ENCODE measurements at places on chromosomes 16 and 17. TPM values are rescaled to one million over a fixed set of nuclear protein-coding genes. Genes with fewer than 3 reads are reported as not detected.
A peak's percentile ranks its signal among the peaks of the same experiment; 100 is the strongest.

CACNG1 gene
- polyA plus RNA-seq, result 0.25 TPM

KRT25 gene
- polyA plus RNA-seq, result 0.75 TPM

TOP2A gene
- 68.4 TPM for polyA plus RNA-seq

IL34 gene
- 16.9 TPM for polyA plus RNA-seq

TSPOAP1 gene
- polyA plus RNA-seq, result 17.2 TPM

MILR1 gene
- polyA plus RNA-seq, result 6.2 TPM

PRAC2 gene
- polyA plus RNA-seq, result not detected

UMOD gene
- polyA plus RNA-seq, result not detected

NAE1 gene
- polyA plus RNA-seq, result 67.6 TPM

ITGAX gene
- 1.9 TPM for polyA plus RNA-seq

SBK1 gene
- polyA plus RNA-seq, result 3.2 TPM

RAC3 gene
- polyA plus RNA-seq, result 10.1 TPM

DNA sequence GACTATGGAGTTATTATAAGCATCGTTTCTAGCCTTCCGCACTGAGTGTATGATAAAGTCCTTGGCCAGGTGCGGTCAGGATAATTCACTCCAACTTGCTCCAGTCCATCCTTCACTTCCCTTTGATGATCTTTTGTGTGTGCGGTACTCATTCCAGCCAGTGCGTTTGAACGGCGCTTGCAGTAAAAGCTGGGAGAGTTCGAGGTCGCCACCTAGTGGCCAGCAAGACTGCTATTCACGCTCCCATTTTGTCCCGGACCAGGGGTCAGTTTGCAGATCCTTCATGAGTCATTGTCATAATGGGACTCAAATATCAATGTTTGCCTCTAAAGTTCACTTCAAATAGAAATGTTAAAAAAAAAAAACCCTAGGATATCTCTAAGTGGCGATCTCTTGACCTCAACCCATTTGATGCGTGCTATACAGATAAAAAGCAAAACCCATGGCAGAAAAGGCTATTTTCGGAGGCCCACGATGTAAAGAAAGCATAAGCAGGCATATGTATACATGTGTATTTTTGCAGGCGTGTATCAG, 417.1 kb downstream of the TMEM114 start:
- peak; percentile 79 for DNase-seq

- DNase-seq, result peak; percentile 46
These were observed 14.9 kb downstream of the CDH16 start for GRCh38 chr16:66903544-66904427.

DNA sequence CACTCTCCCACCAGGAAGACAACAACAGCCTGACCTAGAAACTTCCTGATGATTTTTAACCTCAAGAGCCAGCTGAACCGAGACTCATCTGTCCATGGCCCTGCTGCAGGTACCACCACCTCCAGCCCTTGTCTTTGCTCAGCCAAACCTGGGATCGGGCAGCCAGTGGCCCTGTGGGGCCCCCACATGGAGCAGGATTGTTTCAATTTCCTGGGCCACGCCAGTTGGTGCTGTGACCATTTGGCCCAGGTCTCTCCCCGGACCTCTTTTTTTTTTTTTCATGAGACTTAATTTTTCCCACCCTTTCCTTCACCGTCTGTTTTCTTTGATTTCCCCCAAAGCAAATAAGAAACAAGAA, 8.3 kb upstream of the HOXB2 start:
- no peak for DNase-seq

- DNase-seq, result no peak
These were observed 93.4 kb upstream of the CCL2 start for GRCh38 chr17:34161690-34162089.

GRCh38 chr16:23570992-23571632, 13.6 kb downstream of the UBFD1 start:
- DNase-seq, result no peak

- DNase-seq, result no peak
These were observed 6.4 kb downstream of the ZNF207 start for GRCh38 chr17:32356378-32356743.

- DNase-seq, result peak; percentile 42
These were observed 44.3 kb downstream of the XYLT1 start for GRCh38 chr16:17426451-17426850.

- DNase-seq, result no peak
These were observed 172.5 kb downstream of the COPRS start for GRCh38 chr17:31686495-31686894.

DNA sequence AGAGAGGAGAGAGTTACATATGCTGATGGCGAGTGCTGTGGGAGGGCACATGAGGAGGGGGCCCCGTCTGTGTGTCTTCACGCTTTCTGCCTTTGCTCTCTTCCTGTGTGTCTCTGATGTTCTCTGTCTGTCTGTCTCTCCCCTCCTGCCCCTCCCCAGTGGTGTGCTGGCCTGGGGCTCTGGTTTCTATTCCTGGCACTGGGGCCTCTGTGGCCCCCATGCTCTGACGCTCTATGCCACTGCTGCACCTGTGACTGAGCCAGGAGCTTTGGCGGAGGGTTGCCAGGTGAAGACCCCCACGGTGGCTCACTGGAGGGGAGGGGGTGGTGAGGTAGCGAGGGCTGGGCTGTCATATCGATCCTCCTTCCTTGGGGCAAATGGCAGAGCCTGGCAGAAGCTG, 24.6 kb upstream of the BRD7 start:
- no peak for DNase-seq

DNA sequence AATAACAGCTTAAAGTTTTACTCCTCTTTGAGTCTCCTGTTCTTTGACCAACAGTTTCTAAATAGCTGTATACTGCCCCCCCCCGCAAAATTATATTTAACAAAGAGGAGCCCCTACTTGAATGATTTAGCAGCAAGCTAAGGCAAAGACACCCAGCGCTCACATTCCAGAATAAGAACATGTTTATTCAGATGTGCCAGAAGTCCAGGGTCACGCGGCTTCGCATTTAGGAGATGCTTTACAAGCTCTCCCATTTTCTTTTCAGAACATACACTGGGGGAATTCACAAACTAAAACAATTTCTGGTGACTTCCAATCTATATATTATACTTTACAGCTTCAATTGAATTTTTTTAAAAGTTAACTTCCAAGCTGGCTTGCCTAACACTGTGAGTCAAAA, 5.3 kb downstream of the PLD6 start:
- DNase-seq, result no peak

DNA sequence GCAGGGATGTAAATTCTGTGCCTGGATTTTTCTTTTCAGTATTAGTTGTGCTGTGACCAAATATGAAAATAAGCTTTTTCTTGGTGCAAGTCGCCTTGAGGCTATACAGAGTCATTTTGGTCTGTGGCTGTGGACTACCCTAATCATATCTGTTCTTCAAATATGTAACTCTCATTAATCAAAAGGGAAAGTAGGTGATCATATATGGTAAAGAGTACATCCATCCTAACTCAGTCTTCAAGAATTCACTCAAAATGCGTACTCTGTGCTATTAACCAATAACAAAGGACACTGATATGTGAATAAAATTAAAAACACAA, 2.6 kb downstream of the CPD start:
- no peak for DNase-seq

- DNase-seq, result no peak
These were observed 55.1 kb upstream of the MNT start for GRCh38 chr17:2455956-2456355.
